ENCODE measurements at places on chromosomes 11 and 22.

DNA sequence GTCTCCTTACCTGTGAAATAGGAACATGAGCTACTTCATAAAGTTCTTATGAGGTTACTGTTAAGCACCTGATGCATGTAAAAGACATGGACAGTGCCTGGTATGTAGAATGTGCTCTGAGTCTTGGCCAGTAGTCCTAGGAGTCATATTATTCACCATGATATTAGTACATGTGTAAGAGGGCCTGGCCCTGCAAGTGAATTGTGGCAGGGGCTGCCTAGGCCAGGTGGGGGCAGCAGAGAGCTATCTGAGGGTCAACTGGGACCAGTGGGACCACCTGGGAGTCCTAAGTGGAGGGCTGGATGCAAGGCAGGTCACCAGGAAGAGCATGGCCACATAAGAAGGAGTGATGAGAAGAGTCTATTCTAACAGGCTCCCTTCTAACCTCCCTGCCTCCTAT lies 529.5 kb downstream of the SOX6 start:
- peak; percentile 89 for DNase-seq
- no peaks in the 10 kb centered on the region for H3K27me3 ChIP-seq
- no peak overlapping the region for H3K27ac ChIP-seq
- no peaks in the 10 kb centered on the region for H3K36me3 ChIP-seq

GRCh38 chr11:125593114-125593820 lies 615 bp downstream of the STT3A start:
- peak overlapping the region; percentile 80 for H3K27ac ChIP-seq
- DNase-seq, result no peak
- peaks cover 9% of the 10 kb centered on the region for H3K4me1 ChIP-seq
- peak overlapping the region; percentile 96 for H3K4me3 ChIP-seq
- H3K36me3 ChIP-seq, result no peaks in the 10 kb centered on the region
- H3K27me3 ChIP-seq, result no peaks in the 10 kb centered on the region

DNA sequence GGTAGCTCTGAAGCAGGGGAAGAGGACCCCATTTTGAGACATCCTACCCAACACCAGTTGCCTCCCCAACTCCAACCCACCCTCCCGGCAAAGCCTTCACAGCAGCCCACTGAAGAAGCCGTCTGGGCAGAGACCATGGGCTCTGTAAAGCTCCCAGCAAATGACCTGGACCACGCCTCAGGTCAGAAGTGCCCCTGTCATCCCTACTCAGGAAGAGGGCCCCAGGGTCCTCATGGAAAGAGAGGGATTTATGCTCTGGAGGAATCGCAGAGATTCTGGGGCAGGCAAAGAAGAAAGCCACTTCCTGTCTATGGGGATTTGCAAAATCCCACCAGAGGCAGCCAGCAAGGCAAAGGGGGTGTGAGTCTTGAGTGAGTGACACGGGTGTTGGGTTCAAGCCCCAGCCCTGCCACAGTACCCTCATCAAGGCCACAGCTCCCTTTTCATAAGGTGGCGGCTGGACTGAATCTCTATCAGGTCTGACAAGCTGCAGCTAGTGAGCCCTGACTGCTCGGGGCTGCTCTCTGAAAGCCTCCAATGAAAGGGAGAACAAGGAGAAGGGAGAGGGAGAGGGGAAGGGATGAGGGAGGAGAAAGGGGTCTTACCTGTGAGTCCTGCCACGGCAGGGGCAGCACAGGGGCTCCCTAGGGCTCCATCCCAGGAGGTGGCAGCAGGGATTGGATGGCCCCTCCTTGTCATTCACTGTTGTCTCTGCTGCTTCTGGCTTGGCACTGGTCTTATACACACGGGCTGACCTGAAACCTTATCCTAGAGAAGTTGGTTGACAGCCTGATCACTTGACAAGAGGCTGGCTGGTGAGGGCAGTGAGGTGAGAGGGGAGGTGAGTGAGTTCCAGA lies at the start of gene UCP3:
TSS of gene UCP3 (minus strand) at position 713 of the 857 bp plus-strand sequence. CDS start 2,043 bp downstream, outside the sequence.
- H3K36me3 ChIP-seq, result no peaks in the 10 kb centered on the region
- peaks cover 2% of the 10 kb centered on the region for H3K27me3 ChIP-seq
- DNase-seq, result no peak
- no peak within 1 kb of the TSS for H3K4me3 ChIP-seq
- H3K4me1 ChIP-seq, result peaks cover 3% of the 10 kb centered on the region

DNA sequence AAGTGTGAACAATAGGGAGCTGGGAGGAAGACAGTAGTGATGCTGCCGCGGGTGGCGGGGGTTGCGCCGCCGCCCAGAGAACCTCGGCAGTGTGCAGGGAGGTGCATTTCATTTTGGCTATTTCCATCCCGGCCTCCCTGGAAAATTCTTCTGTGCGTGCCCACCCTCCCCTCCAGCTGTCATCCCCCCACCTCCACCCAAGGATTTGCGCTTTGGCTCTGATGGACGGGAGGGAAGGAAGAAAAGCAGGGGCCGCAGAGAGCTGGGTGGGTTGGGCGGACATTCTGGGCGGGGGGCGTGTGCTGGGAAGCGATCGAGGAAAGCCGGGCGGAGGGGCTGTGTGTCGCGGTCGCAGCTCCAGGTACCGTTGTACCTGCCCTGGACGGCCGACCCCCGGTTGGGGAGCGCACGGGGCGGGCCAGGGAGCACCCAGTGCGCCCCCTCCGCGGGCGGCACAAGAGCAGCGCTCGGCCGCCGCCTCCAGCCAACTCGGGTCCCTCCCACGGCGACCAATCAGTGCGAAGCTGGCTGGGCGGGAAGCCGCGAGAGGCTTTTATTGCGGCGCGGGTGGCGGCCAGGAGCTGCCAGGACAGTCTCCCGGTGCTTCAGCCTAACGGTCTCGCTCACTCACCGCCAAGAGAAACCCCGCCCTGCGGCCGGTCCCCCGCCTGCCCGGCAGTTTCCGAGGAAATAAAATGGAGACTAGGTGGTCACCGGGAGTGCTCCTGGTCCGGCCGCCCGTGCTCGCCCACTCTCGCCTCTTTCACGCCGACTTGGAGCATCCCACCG lies 1.6 kb downstream of the NCAM1 start:
- peak overlapping the region; percentile 98 for H3K27ac ChIP-seq
- H3K36me3 ChIP-seq, result no peaks in the 10 kb centered on the region
- peak; percentile 88 for DNase-seq

- no peak for DNase-seq
- H3K4me3 ChIP-seq, result no peak overlapping the region
- no peaks in the 10 kb centered on the region for H3K27me3 ChIP-seq
- no peak overlapping the region for H3K27ac ChIP-seq
- peaks cover 4% of the 10 kb centered on the region for H3K4me1 ChIP-seq
Measured at GRCh38 chr22:20037419-20037818, 16.5 kb downstream of the TANGO2 start.

GRCh38 chr22:19811811-19812771 lies 42.6 kb downstream of the GNB1L start:
- H3K27me3 ChIP-seq, result peaks cover 11% of the 10 kb centered on the region
- peaks cover 15% of the 10 kb centered on the region for H3K4me1 ChIP-seq
- no peak overlapping the region for H3K4me3 ChIP-seq
- DNase-seq, result no peak
- H3K36me3 ChIP-seq, result peaks cover 3% of the 10 kb centered on the region
- H3K27ac ChIP-seq, result no peak overlapping the region

DNA sequence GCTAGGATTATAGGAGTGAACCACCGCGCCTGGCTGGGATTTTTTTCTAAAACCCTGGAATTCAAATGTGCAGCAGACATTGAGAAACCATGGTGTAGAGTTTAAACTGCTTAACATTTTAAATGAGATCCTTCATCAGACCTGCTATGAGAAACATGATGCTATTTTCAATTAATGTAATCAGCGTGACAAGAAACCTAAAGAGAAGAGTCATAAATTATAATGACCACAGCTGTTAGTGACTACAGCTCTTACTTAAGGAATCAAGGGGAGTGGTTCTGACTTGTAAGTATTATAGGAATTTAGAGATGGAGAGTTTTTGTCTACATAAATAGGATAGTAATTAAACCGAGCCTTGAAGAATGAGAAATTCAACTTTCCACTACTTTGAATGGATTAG lies 170.6 kb downstream of the BARX2 start:
- DNase-seq, result no peak
- H3K27me3 ChIP-seq, result no peaks in the 10 kb centered on the region
- H3K4me3 ChIP-seq, result no peak overlapping the region
- H3K27ac ChIP-seq, result no peak overlapping the region
- H3K36me3 ChIP-seq, result peaks cover 15% of the 10 kb centered on the region
- no peaks in the 10 kb centered on the region for H3K4me1 ChIP-seq

DNA sequence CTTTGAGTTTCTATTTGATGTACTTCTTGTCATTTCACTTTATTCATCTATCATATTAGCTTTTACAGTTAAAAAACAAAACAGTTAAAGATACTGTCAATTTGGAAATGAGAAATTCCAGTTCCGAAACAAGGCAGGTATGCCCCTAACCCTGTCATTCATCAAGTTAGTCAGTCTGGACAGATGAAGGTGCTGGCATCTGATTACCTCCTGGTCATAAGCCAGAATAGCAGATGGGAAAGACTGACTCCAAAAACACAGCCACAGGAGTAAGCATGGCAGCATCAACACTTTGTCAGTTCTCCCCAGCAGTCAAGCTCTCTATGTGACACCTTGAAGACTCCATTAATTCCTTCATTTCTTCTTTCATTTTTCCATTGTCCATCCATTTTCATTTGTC lies 4.3 kb downstream of the LRRC51 start:
- peaks cover 5% of the 10 kb centered on the region for H3K27me3 ChIP-seq
- H3K27ac ChIP-seq, result no peak overlapping the region
- DNase-seq, result no peak
- no peak overlapping the region for H3K4me3 ChIP-seq

DNA sequence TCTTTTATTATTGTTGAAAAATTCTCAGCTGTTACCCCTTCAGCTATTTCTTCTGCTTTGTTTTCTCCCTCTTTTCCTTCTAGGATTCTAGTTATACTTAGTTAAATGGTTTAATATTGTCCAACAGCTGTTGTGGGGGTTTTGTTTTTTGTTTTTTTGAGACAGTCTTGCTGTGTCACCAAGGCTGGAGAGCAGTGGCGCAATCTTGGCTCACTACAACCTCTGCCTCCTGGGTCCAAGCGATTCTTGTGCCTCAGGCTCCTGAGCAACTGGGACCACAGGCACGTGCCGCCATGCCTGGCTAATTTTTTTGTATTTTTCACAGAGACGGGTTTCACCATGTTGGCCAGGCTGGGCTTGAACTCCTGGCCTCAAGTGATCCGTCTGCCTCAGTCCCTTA lies 12.7 kb downstream of the SDHAF2 start:
- H3K27me3 ChIP-seq, result no peaks in the 10 kb centered on the region
- no peak overlapping the region for H3K27ac ChIP-seq
- H3K36me3 ChIP-seq, result peaks cover 10% of the 10 kb centered on the region

GRCh38 chr11:72244361-72245262 lies 636 bp upstream of the PHOX2A start:
- no peaks in the 10 kb centered on the region for H3K36me3 ChIP-seq
- DNase-seq, result peak; percentile 73
- H3K4me3 ChIP-seq, result peak overlapping the region; percentile 90

GRCh38 chr11:69001243-69002081 lies 11.6 kb downstream of the MRGPRF start:
- no peak overlapping the region for H3K27ac ChIP-seq
- no peaks in the 10 kb centered on the region for H3K36me3 ChIP-seq
- DNase-seq, result no peak
- H3K4me3 ChIP-seq, result no peak overlapping the region
- peaks cover 1% of the 10 kb centered on the region for H3K27me3 ChIP-seq

GRCh38 chr22:17087498-17088131 lies 2.8 kb downstream of the IL17RA start:
- no peak overlapping the region for H3K4me3 ChIP-seq
- H3K27ac ChIP-seq, result no peak overlapping the region
- peaks cover 12% of the 10 kb centered on the region for H3K4me1 ChIP-seq
- no peaks in the 10 kb centered on the region for H3K36me3 ChIP-seq
- DNase-seq, result no peak

DNA sequence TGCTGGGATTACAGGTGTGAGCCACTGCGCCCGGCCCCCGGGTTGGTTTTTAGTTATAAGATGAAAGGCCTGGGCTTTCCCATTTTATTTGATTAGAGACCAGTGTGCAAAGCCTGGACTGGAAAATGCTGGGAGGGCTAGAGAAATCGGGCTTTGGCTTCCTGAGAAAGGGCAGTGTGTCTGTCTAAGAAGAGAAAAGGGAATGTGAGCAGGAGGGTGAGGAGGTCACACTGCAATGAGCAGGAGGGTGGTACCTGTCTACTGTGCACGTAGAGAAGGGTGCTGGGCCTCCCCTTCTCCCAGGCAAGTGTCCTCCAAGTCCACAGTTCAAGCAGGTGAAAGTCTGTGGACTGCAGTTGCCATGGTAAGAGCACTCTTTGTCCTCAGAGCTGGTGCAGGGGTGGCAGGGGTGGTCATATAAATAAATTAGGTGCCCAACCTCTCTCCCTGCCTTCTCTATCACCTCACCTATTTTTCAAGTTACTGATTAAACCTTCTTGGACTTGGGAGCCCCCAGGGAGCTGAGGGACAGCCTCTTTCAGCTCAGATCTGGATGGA lies 30.8 kb downstream of the SLC5A1 start:
- H3K4me1 ChIP-seq, result no peaks in the 10 kb centered on the region
- no peak for DNase-seq
- H3K36me3 ChIP-seq, result no peaks in the 10 kb centered on the region
- H3K27ac ChIP-seq, result no peak overlapping the region
- H3K27me3 ChIP-seq, result peaks cover 1% of the 10 kb centered on the region
- no peak overlapping the region for H3K4me3 ChIP-seq

- peaks cover 4% of the 10 kb centered on the region for H3K27me3 ChIP-seq
- H3K4me1 ChIP-seq, result peaks cover 24% of the 10 kb centered on the region
- no peak overlapping the region for H3K27ac ChIP-seq
- DNase-seq, result no peak
- peaks cover 11% of the 10 kb centered on the region for H3K36me3 ChIP-seq
- no peak overlapping the region for H3K4me3 ChIP-seq
Measured at GRCh38 chr11:11989774-11990744, 18.4 kb downstream of the DKK3 start.

DNA sequence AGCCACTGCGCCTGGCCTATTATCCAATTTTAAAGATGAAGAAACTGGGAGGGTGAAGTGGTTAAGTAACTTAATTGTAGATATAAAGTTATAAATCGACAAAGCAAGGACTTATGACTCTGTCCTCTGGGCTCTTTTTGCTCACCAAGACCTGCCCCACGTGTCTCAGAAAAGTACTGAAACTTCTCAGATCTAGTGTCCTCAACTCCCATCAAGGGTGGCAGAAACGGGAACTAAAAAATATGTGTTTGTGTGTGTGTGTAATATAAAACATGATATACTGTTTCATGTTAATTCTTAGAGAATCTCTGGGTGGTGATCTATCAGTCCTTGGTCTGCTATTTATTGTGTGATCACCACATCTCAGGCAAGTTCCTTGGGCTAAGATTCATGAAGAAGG lies 104.9 kb downstream of the GAB2 start:
- peaks cover 16% of the 10 kb centered on the region for H3K4me1 ChIP-seq
- peaks cover 5% of the 10 kb centered on the region for H3K27me3 ChIP-seq
- H3K36me3 ChIP-seq, result no peaks in the 10 kb centered on the region

GRCh38 chr11:37861671-37862070 lies 1263.6 kb upstream of the RAG2 start:
- no peaks in the 10 kb centered on the region for H3K36me3 ChIP-seq
- H3K4me3 ChIP-seq, result no peak overlapping the region
- H3K4me1 ChIP-seq, result peaks cover 7% of the 10 kb centered on the region
- H3K27me3 ChIP-seq, result no peaks in the 10 kb centered on the region
- no peak for DNase-seq
